ENCODE measurements at places on chromosomes 4 and X. TPM values are rescaled to one million over a fixed set of nuclear protein-coding genes. Genes with fewer than 3 reads are reported as not detected.
A peak's percentile ranks its signal among the peaks of the same experiment; 100 is the strongest.

- no peak for DNase-seq
Observed at GRCh38 chr4:17504081-17504480, 7.8 kb downstream of the QDPR start.

DNA sequence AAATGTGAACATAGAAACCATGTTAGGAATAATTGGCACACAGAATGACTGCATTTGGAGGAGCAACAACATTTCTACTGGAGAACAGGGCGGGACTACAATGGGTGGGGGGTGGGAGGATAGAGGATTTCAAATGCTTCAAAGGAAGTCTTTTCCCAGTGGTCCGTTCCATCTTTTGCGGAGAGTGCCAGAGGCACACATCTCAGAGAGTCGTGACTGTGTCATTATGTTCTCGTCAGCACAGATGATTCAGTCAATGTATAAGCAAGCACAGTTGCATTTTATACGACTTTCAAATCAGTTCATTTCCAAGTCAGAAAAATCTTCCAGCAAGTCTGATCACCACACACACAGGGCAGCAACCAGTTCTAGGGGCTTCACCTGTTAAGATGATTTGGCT is 22.7 kb upstream of the GPR50 start:
- DNase-seq: no peak

DNA sequence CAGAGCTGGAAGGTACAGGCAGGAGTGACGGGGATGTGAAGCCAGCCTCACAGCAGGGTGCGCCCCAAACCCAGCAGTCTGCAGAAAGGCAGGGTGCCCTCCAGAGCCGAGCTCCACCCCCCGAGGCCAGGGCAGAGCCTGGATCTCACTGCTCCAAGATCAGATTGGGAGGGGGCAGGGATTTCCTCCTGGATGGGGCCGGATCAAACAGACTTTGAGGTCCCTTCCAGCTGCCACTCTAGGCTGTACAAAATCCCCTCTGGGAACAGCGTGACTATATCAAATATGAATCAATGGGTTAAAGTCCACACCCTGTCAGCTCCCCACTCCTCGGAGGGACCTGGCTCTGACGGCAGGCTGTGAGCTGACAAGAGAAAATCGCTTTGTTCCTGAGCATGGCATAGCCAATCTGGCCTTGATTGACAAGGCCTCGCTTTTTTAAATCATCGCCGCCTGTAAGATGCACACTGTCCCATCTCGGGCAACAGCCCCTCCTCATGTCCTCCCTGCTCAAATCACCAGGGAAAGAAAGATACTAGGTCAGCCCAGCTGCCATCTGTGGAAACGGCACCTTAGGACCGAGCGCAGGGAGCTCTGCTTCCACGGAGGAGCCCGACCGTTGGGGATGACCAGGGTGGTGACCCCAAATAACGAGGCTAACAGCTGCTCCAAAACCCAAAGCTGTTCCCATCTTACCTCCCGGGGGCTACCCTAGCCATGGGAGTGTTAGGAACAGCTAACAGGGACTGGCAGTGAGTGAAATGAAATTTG is 39.9 kb downstream of the PSAPL1 start:
- DNase-seq: no peak

GRCh38 chr4:101761405-101761804 is 29.1 kb upstream of the BANK1 start:
- no peak for DNase-seq

DNA sequence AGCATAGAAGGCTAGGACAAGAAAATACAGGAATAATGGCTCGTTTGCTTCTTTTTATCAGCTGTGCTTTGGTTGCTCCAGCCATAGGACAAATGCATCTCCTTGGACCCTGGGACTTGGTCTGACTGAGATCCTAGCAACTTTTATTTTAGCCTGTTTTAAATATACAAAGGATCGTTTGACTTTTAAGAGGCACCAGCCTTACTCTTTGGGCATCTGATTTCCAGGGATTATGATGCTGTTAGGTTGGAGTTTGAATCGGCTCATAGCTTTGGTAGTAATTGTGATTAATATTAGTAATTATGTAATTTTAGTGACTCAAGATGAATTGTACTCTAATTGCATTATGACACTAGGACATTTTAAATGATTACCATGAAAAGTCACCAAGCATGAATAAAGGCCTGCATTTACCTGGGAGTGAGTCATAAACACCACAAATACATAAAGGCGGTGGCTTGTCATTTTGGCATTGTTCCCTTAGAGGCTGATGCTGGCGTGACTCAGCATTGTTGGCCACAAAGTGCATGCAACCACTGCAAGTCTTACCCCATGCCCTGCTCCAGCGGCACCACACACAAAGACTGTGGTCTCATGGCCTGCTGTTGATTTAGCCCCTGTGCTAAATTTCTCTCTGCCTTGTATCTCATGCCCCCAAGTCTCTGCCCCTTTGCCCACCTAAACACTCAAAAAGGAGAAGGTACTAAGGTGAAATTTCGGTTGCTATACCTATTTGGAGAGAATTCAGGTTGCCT is 12.4 kb downstream of the GPAT3 start:
- DNase-seq: peak; percentile 86

- DNase-seq: no peak
Observed at GRCh38 chrX:129783291-129783713, 3.6 kb downstream of the SASH3 start.

GRCh38 chr4:183722731-183723560 is 63.9 kb downstream of the TRAPPC11 start:
- DNase-seq: peak; percentile 80

DNA sequence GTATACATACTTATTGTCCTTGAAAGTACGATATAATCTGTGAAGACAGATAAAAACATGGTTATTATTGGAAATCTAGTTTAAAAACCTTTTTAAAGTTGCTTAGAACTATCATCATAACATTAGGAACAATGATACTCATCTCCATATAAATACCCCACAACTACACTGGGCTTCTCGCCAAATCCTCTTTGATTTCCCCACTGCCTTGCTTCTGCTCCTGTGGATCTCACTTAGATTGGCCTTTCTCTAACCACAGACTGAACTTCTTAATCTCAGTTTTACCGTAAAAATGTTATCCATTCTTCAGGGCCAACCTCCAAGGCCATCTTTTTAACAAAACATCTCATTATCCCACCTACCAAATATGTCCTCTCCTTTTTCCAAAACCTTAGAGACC is 77.6 kb downstream of the PRKG2 start:
- no peak for DNase-seq

- DNase-seq: no peak
Observed at GRCh38 chr4:17280261-17281018, 231.4 kb downstream of the QDPR start.

DNA sequence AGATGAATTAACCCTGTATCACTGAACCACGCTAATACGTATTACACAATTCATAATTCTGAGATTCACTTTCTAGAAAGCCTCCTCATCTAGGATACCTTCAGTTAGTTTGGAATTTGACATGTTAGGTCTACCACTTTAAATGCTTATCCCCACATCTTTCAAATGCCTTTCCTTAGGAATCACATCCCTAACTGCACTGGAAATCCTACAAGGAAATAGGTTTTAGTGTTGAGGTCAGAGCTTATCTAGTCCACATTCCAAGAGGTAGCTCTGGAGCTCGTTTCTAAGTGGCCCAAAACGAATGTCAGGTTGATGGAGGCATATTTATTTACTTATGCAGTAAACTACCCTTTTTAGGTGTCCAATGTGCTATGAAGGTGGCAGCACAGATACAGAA is 18.0 kb downstream of the PDHA1 start:
- DNase-seq: no peak

Gene ARHGAP6
- total RNA-seq: 12.3 TPM

Gene SPANXB1
- not detected for total RNA-seq

Measured in transverse colon (tissue), 4 donors.